Activated CD4-positive, alpha-beta T cell treated with anti-CD3 and anti-CD28 coated beads, Interleukin-2, amount 10 ng/mL, durations not matched to agents 7 days and 5 days (primary cell): ENCODE measurements at places on chromosomes 1 and 21.

GRCh38 chr1:175192630-175193526, at the start of gene KIAA0040:
TSS of gene KIAA0040 (minus strand) at chr1:175192776. CDS start at chr1:175161013, 31,763 bp downstream.
- DNase-seq: peak; percentile 63

DNA sequence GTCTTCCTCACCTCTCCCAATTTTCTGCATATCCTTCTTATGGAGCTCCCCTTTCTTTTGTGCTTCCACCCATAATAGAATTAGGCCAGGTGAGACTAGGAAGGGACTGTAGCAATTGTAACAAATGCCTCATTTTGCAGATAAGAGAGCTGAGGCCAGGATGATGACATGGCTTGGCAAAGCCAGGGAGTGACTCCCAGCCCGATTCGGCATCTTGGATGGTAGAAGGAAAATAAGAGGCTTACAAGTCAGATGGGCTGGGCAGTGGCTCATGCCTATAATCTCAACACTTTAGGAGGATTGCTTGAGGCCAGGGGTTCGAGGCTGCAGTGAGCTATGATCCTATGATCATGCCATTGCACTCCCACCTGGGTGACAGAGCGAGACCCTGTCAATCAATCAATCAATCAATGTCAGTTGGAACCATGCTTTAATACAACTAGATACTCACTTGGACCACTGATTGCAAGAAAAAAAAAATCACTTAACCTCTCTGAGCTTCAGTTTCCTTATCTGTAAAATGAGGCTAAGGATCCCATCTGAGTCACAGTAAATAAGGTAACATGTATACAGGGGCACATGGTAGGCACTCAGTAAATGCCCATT, 51.6 kb downstream of the PLEKHA6 start:
- DNase-seq: no peak

GRCh38 chr1:221331273-221332183, 410.4 kb downstream of the DUSP10 start:
- no peak for DNase-seq

- DNase-seq: no peak
Observed at GRCh38 chr1:104295511-104295910, 545.8 kb downstream of the AMY1C start.

DNA sequence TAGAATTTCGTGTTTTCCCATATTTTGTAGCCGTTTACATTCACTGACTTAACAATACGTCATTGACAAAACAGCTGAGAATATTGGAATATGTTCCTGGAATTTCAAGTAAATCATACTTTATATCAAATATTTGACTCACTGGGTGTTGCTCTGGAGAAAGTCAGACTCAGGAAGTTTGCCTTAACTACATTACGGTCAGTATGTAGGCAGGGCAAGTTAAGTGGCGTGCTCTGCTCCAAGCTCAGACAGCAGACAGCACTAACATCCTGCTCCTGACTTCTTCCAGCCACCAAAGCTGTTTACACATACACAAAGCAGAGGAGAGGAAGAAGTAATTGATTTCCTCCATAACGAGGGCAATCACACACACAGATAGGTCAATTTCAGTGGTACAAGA, 414.6 kb downstream of the LRRIQ3 start:
- DNase-seq: no peak

DNA sequence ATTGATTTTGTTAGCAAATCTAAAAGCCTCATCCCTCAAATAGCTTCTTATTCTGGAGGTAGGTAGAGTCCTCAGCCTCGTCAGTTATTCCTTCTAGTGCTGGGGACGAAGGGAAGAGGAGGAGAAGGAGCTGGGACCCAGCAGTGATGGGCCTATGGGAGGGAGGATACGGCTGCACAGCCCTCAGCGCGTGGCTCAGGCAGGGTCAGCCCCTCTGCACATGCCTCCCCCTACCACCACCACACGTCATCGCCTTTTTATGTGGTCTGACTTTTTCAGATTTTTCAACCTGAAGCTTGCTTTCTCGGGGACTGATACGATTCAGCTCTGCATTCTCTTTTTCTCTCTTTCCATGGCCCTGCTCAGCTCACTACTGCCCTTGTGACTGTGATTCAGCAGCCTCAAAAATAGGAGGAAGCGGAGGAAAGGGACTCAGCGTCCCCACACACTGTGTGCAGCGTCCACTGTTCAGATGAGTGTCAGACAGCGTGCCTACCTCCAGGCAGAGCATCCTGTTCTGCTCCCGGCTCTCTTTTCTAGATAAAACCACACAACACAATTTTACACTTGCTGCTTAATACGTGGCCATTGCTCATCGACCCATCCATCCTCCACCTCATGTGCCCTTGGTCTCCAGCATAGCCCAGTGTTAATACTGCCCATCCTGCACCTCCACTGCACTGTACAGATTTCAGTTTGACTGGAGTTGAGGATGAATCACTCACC, 827 bp downstream of the OR2B11 start:
- no peak for DNase-seq

DNA sequence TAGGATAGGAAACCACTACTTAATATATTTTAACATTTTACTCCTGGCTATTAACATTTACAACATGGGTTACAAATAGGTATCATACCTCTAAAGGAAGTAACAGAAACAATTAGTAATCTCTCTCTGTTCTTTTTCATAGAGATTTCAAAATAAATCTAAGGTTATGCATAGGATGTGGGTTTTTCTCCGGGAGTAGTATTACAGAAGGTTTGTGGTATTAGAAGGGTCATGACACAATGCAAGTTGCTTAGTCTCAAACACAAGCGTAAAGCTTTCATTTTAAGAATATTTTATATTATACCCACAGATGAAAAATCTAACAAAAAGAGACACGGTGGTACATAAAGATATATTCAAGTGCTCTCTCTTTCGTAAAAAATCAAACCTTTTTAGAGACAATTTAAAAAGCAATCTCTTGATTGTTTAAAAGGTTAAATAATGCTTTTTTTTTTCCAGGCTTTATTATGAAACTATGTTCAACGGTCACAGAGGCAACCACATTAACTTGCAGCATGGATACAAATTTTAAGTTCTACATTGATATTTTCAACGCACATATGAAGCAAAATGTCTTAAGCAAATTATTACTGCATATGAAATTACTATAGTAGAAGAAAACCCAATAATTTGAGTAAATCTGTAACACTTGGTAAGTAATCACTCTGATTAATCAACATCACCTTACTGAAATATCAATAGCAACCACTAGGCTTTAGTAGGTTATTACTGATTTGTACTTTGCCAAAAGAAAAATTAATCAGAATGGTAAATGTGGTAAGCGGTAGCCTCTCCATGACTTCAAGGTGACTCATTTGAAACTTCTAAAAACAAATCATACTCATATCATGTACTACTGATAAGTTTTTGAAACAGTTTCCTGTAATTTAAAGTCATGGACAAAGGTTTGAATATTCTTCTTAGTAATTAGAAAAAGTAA, 97.4 kb upstream of the GFI1 start:
- DNase-seq: peak; percentile 35

DNA sequence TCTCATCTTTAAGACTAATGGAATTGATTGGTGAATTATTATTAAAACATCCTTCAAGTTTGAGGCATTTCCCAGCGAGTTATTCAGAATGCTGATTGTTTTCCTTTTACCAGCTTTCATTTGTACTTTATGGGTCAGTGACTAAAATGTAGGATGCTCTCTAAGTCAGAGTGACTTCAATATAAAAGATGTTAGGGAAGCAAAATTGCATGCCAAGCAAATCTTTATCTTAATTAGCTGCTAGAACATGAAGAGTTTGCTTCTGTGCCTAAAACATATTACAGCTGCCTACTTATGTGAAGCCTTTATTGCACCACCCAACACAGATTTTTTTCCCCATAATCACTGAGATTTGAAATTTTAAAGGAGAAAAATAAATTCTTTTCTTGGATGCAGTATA, 79.8 kb upstream of the CYYR1 start:
- no peak for DNase-seq

DNA sequence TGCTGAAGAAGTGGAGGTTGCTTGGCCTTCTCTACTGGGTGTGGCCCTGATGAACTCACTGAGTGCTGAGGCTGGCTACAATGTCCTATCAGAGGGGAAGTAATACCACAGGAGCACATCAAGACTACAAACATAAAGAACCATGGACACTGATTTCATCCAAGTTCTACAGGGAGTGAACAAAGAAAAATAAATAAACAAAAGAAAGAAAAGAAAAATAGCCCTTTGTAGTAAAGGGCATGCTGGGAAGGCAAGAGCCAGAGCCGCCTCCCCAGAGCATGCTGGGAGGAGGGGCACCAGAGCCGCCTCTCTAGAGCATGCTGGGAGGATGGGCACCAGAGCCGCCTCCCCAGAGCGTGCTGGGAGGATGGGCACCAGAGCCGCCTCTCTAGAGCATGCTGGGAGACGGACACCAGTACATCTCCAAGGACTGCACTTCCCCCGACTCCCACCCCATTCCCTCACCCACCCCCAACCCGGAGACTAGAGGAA, 65.9 kb downstream of the LAMC2 start:
- DNase-seq: no peak

DNA sequence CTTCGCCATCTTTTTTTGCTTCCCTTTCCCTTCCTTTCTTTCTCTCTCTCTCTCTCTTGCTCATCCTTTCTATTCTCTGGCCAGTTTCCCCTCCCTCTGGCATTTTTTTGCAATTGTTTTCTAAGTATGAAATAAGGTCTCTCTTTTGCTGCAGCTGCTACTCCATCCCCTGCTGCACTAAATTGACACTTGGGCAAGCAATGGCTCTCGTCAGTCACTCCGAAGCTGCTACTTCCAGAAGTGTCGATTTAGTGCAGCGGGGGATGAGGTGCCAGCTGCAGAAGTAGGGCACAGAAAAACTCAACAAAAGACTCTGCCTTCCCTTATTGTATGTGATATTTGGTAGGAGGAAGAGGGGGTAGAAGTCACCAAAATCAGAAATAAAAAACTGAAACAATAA, 642.3 kb downstream of the RWDD3 start:
- no peak for DNase-seq

GRCh38 chr1:39277879-39278278, 73.4 kb downstream of the MACF1 start:
- DNase-seq: no peak

DNA sequence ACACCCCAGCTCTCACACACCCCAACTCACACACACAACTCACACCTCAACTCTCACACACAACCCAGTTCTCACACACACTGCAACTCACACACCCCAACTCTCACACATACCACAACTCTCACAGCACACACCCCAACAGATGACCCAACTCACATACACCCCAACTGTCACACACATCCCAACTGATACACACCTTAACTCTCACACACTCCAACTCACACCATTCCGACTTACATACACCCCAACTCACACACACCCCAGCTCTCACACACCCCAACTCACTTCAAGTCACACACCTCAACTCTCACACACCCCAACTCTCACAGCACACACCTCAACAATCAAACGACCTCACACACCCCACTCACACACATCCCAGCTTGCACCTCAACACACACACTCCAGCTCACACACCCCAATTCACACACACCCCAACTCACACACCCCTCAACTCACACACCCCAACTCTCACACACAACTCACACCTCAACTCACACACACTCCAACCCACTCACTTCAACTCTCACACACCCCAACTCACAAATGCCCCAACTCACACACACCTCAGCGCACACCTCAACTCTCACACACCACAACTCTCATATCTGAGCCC, 66.3 kb downstream of the SETD4 start:
- DNase-seq: no peak

DNA sequence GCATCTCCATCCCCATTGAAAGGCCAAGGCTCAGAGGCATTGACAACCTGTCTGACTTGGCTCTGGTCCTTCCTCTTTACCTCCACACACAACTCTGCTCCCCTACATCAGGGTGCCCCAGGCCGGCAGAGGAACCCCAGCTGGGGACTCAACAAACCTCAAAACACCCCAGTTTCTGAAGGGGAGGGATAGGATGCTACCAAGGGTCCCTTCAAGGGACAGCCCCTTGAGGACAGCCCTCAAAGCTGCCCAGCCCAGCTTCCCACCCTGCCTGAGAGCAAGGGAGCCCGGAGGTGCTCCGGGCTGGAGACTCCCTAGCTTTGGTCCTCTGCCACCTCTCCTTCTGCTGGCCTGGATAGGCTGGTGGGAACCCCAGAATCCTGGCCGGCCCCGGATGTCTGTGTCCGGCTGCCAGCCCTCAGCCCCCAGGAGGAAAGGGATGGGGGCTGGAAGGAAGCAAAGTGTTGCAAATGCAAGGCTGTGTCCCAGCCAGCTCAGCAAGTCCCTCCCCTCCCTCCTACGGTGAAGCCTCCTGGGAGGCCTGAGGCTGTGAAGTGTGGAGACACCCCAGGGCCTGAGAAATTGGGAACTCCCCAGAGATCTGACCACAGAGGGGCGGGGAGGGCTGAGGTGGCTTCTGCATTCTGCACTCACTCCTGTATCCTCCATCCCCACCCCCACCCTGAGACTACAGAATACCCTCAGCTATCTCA, 1.1 kb upstream of the MARCKSL1 start:
- DNase-seq: peak; percentile 54

DNA sequence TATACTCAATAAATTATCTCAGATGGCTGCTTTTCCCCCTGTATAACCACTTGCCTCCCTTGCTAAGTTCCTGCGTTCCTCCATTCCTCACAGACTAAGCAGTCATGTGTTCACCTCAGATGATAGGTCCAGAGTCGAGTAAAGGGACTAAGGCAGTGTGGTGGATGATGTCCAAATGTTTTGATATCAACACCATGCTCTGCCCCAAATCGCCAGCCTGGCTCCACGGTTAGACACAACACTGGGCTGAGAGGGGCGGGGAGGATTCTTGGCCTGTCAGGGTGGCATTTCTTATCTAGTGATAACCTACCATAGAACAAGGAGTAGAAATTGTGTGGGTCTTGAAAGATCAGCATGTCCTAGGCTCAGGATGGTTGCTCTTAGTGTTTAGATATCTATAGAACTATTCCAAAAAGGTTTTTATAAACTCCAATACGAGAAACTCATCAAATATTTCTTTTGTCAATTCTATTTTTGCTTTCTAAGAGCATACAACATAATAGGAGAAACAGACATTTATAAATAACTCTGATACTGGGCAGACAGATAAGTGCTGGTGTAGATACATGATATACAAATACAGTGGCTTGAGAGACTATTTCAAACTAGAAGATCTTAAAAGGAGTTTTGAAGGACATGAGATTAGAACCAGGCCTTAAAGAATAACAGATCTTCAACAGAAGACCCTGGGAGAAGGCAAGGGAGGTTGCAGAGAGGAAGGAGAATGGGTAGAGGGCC, 21.5 kb downstream of the GJA5 start:
- no peak for DNase-seq

GRCh38 chr1:237999426-238000052, 108.8 kb upstream of the ZP4 start:
- no peak for DNase-seq

DNA sequence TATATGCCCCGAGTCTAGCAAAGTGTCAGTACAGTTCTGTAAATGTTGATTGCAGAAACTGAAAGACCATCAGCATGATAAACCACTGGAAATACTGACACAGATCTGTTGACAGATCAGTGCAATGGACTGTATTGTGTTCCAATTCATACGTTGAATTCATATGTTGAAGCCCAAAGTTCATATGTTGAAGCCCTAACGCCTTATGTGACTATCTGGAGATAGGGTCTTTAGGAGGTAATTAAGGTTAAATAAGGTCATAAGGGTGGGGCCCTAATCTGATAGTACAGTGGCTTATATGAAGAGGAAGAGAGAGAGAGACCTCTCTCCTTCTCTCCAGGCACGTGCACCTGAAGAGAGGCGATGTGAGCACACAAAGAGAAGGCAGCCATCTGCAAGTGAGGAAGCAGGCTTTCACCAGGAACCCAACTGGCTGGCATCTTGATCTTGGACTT, 144.7 kb downstream of the MRPL39 start:
- DNase-seq: no peak
